ENCODE measurements at places on chromosomes 11 and 22.

GRCh38 chr22:20982563-20982882 is 426 bp downstream of the LZTR1 start:
- H3K27ac ChIP-seq: peak overlapping the region; percentile 39
- no peak for DNase-seq
- H3K4me3 ChIP-seq: peak overlapping the region; percentile 96
- peaks cover 21% of the 10 kb centered on the region for H3K4me1 ChIP-seq
- peaks cover 2% of the 10 kb centered on the region for H3K27me3 ChIP-seq

GRCh38 chr11:82321206-82321605 is 412.5 kb downstream of the FAM181B start:
- no peak for DNase-seq
- H3K36me3 ChIP-seq: no peaks in the 10 kb centered on the region
- H3K4me3 ChIP-seq: no peak overlapping the region
- H3K27ac ChIP-seq: no peak overlapping the region
- H3K4me1 ChIP-seq: no peaks in the 10 kb centered on the region

DNA sequence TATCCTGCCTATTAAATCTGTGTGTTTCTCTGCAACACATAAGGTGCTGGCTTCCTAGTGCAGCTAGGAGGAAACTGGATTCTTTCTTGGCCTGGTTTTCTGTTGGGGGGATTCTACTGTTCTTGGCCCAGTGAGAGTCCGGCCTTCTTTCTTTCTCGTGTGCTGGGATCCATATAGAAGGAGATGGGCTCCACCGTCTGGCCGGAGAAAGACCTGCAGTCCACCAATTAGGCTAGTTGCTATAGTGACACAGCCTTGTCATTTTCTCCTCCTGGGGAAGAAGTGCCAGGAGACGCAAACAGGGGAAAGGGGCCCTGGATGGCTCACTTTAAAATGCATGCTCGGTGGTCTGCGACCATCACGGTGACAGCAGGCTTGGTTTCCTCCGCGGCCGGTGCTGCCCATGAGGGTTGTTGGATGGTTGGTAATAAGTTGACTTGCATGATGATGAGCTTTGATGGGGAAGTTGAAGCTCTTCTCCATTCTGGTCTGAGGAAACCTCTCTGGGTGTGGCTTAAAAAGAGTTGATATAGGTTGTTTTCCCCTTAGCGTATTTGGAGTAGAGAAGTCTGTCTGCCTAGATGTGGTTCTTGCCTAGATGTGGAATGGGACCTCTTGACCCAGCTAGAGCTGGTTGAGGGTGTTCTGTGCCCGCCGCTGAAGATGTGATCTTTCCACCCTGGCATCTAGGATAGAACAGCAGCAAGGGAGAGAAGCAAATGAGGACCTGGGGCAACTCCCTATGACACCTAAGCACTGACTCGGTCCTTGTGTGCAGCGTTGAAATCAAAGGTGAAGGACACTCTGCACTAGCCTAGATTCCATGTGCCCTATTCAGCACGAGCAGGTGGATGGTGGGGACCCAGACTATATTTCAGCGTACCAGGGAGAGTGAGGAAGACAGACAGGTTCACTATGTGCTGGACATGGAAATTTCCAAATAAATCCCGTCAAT is 1335.0 kb downstream of the BRD1 start:
- no peak overlapping the region for H3K27ac ChIP-seq
- peak overlapping the region; percentile 35 for H3K4me3 ChIP-seq
- H3K4me1 ChIP-seq: peaks cover 3% of the 10 kb centered on the region
- peak; percentile 37 for DNase-seq
- no peaks in the 10 kb centered on the region for H3K36me3 ChIP-seq

DNA sequence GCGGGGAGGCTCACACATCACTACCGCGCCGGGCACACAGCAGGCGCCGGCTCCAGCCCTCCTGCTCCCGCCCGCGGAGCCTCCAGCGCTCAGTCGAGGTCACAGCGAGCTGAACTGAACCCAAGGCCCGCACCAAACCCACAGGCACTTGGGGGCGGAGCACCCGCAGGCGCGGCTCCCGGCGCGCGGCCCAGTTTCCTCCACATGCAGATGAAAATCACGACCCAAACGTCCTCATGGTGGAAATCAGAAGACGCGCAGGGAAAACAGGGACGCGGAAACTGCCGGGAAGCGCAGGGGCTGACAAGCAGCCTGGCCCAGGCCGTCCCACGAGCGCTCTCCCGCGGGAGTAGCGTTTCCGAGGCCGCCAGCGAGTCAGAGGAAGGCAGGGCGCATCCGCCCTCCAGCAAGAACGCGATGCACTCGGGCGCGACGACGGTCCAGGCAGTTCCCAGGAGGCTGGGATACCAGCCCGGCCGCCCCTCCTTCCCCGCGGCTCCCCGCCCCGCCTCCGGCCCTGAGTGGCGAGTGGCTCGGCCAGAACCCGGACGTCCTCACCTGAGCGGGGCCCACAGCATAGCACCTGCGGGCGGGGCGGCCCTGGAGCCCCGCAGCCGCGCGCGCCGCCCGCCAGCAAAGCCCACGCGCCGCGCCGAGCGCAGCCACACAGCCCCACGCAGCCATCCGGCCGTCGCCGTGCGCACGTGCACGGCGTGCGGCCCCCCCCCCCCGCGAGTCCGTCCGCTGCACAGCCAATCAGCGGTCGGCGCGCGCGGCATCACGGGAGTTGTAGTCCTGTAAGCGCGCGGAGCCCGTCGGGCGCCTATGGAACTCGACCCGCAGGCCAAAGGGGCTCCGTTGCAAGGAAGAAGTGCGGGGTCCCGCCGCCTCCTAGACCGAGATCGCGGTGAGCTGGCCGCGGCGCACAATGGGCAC is at the start of gene HDHD5:
TSS of gene HDHD5 (minus strand) at position 710 of the 936 bp plus-strand sequence. CDS start at position 684, 26 bp downstream.
- H3K36me3 ChIP-seq: peaks cover 1% of the 10 kb centered on the region
- peak within 1 kb of the TSS; percentile 90 for H3K4me3 ChIP-seq
- DNase-seq: peak; percentile 80
- H3K27me3 ChIP-seq: no peaks in the 10 kb centered on the region
- H3K4me1 ChIP-seq: peaks cover 7% of the 10 kb centered on the region

- H3K27me3 ChIP-seq: peaks cover 38% of the 10 kb centered on the region
- DNase-seq: no peak
- H3K4me3 ChIP-seq: no peak overlapping the region
- H3K36me3 ChIP-seq: no peaks in the 10 kb centered on the region
- peaks cover 13% of the 10 kb centered on the region for H3K4me1 ChIP-seq
Observed at GRCh38 chr22:27545085-27545484, 256.5 kb downstream of the MN1 start.

GRCh38 chr11:92892802-92893684 is 76.4 kb upstream of the MTNR1B start:
- no peaks in the 10 kb centered on the region for H3K27me3 ChIP-seq
- DNase-seq: no peak
- H3K4me1 ChIP-seq: peaks cover 2% of the 10 kb centered on the region
- no peaks in the 10 kb centered on the region for H3K36me3 ChIP-seq
- no peak overlapping the region for H3K27ac ChIP-seq

DNA sequence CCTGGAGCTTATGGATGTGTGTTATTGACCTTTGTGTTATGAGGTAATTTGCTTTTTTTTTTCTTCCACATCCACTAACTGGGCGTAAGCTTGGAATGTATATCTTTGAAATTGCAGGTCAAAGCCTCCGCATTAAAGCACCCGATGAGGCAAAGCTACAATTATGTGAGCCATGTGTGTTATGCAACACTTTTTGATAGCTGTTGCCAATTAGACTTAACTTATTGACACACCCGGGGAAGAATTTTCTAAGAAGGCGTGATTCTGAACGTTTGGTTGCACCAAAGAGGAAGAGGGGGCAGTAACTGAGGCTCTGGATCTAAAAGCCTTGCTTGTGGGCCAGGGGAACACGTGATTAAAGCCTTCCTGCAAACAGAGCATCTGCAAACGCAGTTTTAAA is 610 bp upstream of the TEX12 start:
- no peak overlapping the region for H3K27ac ChIP-seq
- H3K27me3 ChIP-seq: no peaks in the 10 kb centered on the region
- H3K4me1 ChIP-seq: peaks cover 8% of the 10 kb centered on the region
- DNase-seq: no peak
- H3K36me3 ChIP-seq: no peaks in the 10 kb centered on the region

DNA sequence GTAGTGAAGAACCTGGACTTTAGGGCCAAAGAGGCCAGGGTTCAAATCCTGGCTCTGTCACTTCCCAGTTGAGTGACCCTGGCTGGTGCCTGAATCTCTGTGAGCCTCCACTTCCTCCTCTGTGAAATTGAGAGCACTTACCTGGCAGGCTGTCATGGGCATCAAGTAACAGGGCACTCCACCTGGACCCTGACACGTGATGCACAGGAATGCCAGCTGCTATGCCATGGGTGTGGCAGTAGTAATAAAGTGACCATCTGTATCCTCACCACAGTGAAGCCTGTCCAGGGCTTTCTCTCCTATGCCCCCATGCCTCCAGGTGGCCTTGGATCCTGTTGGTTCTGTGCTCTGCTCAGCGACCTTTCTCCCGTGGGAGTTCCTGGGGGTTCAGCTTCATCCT is 29.8 kb upstream of the PPP6R3 start:
- H3K4me1 ChIP-seq: no peaks in the 10 kb centered on the region
- H3K27me3 ChIP-seq: no peaks in the 10 kb centered on the region
- peaks cover 44% of the 10 kb centered on the region for H3K36me3 ChIP-seq
- DNase-seq: no peak
- peak overlapping the region; percentile 24 for H3K27ac ChIP-seq

GRCh38 chr11:47626234-47626633 is 16.1 kb downstream of the MTCH2 start:
- H3K27me3 ChIP-seq: no peaks in the 10 kb centered on the region
- no peaks in the 10 kb centered on the region for H3K4me1 ChIP-seq
- H3K27ac ChIP-seq: no peak overlapping the region
- no peak for DNase-seq
- H3K4me3 ChIP-seq: no peak overlapping the region

DNA sequence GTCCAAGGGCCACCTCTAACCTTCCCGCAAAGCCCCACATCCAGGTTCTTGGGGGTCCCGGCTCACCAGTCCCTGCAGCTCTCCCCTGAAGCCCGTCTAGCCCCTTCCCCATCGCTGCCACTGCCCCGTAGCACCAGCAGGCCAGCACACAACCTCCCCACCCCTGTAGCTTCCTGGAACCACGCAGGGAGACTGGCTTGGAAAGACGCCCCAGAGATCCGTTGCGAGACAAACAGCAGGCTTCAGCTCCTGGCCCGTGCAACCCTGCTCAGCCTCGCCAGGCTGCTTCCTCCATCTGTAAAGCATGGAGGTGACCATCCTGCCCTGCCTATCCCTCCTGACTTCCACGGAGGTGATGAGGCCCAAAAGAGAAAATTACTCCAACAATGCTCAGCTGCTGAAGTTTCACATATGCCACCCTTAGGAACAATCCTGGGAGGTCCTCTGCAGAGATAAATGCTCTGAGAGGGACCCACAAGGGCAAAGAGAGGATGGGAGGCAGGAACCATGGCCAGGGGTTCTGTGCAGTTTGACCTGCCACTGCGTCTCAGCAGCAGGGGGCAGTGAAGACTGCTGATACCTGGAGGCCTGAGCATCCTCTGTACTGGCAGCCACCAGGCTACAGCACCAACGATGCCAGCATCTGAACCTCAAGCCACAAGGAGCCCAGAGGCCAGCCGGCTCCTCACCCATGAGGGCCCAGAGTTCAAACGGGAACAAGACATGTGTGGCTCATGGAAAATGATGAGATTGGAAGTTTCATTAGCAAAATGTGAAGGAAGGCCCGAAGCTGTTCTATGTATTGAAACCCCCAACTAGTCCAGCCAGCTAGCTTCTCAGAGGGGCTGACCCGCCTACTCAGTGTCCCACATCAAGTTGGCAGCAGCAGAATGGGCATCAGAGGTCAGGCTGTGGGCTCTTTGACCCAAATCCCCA is 16.1 kb downstream of the DGCR2 start:
- H3K4me3 ChIP-seq: no peak overlapping the region
- peaks cover 9% of the 10 kb centered on the region for H3K4me1 ChIP-seq
- no peak overlapping the region for H3K27ac ChIP-seq
- DNase-seq: no peak
- no peaks in the 10 kb centered on the region for H3K27me3 ChIP-seq

DNA sequence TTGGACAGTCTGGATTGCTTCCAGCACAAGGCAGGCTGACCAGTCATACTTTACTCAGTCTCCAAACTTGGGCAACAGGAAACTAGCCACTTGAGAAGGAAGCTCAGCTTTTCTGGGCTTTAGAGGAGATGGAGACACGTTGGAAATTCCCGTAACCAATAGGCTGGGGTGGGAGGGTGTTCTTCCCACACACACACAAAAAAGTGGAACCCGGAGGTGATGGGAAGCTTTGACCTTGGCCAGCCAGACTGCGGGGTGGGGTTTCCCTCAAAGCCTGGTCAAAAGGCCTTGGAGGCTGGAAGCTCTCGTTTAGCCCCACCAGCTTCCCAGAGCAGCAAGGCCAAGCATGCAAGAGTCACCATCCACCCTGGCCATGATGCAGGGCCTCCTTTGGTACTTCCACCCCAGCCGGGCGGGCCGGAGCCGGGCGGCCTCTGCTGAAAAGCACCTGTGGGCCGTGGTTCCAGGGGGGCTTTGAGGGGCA is 126.2 kb downstream of the BCR start:
- H3K27me3 ChIP-seq: no peaks in the 10 kb centered on the region
- DNase-seq: no peak
- peaks cover 4% of the 10 kb centered on the region for H3K4me1 ChIP-seq
- no peak overlapping the region for H3K4me3 ChIP-seq

DNA sequence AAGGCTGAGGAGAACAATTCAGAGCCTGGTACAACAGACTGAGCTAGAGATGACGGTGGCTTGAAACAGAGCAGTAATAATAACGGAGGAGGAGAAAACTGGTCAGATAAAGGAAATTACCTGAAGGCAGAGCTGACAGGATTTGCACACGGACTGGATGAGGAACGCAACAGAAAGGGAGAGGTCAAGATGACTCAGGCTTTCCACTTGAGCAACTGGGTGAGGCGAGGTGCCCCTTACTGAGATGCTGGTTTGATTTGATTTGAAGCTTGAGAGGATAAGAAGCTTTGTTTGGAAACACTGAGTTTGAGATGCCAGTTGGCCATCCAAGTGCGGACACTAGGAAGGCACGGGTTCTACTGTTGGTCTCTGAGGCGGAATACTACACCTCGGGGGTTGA is 35.4 kb upstream of the NRIP3 start:
- H3K4me3 ChIP-seq: no peak overlapping the region
- H3K36me3 ChIP-seq: no peaks in the 10 kb centered on the region
- H3K4me1 ChIP-seq: peaks cover 2% of the 10 kb centered on the region
- H3K27ac ChIP-seq: no peak overlapping the region
- H3K27me3 ChIP-seq: peaks cover 4% of the 10 kb centered on the region
- no peak for DNase-seq

DNA sequence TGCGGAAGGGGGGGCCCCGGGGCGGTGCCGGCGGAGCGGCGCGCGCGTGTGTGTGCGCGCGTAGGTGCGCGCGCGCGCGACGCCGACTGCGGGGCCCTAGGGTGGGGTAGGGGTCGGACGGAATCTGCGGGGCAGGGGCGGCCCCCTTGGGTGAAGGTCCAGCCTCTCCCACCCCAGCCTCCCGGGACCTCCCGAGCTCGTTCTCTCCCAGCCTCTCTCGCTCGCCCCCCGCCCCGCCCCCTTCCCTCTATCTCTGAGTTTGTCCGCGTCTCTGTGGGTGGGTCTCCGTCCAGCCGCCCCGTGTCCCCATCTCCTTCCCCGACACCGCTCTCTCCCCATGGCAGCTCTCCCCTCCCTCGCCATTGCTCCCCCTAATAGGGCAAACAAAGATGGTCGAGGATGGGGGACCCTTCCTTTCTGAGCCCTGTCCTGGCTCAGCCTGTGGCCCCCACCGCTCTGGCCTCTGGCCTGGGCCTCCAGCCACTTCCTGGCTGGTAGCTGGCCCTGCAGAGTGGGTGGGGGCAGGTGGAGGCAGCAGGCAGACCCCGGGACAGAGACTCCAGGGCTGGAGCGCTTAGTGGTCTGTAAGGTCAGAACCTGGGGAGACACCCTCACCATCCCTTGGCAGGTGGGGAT is 33.0 kb upstream of the PRR5 start:
- no peaks in the 10 kb centered on the region for H3K4me1 ChIP-seq
- peak overlapping the region; percentile 69 for H3K4me3 ChIP-seq
- no peak for DNase-seq
- H3K27ac ChIP-seq: no peak overlapping the region
- peaks cover 36% of the 10 kb centered on the region for H3K27me3 ChIP-seq

Data from progenitor cell of endocrine pancreas (in vitro differentiated cells).